Retinal pigment epithelial cell (primary cell): ENCODE measurements at places on chromosomes 2 and 18.

- no peak for DNase-seq
Measured at GRCh38 chr18:60732143-60732542, 359.6 kb upstream of the MC4R start.

- no peak for DNase-seq
Measured at GRCh38 chr2:95058989-95059641, 33.6 kb downstream of the MAL start.

DNA sequence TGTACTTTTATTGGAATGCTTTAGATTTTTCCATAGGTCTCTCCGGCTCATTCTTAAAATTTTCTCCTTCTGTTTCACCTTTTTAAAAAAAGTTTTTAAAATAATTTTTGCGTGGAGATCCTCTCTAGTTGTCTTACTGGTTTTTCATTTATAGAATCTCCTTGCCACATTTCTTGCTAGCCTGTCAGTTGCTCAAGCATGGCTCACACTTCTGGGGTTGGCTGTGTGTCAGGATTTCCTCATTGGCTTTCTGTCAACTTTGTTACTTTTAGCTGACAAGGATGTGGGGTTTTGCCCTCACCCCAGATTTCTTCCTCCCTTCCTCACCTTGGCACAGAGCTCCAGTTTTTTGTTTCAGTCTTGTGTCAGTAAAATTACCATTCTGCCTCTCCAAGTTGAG, 124.6 kb downstream of the ZNF407 start:
- DNase-seq: no peak

- DNase-seq: no peak
Measured at GRCh38 chr2:21535826-21536225, 412.1 kb downstream of the TDRD15 start.

DNA sequence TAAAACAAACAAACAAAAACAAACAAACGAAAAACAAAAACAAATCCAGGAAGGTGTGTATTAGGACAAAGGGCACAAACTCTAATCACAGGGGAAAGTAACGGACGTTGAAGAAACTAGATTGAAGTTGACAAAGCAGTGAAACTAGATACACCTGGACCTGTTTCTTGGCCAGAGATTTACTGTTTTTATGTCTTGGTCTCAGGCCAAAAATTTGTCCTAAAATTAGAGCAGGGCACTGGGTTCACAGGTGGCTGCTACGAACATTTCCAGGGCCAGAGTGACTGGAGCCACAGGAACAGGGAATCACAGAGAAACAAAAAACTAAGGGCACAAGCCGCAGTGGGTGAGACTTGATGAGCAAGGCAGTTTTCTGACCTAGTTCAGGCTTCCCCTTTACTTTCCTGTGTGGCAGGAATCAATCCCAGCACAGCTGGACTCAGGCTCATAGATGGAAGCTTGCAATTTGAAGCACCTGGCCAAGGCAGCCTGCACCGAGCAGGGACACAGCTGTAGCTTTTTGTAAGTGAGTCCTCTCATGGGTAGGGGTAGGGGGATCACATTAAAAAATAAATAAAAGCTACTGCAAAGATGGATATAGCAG, 329.4 kb downstream of the DLGAP1 start:
- no peak for DNase-seq

DNA sequence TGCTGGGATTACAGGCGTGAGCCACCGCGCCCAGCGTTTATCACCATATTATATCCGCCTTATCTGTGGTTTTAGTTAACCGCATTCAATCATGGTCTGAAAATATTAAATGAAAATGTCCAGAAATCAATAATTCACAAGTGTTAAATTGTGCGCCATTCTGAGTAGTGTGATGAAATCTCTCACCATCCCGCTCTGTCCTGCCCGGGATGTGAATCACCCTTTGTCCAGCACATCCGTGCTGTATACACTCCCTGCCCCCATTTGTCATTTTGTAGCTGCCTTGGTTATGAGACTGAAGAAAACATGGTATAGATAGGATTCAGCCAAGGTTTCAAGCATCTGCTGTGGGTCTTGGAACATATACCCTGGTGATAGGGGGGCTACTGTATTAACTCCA, 70.7 kb downstream of the TIMM21 start:
- DNase-seq: no peak

GRCh38 chr2:45468279-45468678, 142.8 kb downstream of the SRBD1 start:
- DNase-seq: no peak

GRCh38 chr2:85599468-85600234, 2.8 kb downstream of the TMEM150A start:
- no peak for DNase-seq

DNA sequence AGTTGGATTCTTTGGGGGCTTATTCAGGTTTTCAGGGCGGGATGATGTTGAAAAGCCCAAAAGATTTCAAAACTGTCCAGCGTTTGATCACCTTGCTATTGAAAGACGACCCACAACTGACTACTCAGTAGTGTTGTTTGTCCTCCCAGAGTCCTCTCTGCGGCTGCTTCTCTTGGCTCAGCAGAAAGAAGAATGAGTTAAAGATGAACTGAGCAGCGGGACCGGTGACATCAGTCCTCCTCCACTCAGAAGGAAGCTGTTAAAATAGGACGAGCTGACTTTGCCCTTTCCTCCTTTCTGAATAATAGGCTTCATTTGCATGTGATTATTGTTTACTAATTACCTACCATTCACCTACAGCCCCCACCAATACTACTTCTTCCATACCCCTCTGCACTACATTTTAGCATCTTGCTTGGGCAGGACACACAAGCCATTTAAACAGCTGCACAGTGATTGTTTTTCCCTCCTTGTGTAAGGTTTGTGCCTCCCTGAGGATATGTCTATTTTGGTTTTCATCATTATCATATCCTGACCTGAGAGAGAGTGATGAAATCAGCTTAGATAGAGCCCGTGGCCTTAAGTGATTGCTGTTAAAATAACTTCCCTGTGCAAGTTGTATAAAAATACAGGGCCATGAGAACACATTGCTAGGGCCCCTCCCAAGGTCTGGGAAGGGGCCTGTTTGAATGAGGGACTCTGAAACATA, 261.8 kb downstream of the FHOD3 start:
- no peak for DNase-seq

- no peak for DNase-seq
Measured at GRCh38 chr2:27152796-27153464, 4.1 kb downstream of the TCF23 start.

DNA sequence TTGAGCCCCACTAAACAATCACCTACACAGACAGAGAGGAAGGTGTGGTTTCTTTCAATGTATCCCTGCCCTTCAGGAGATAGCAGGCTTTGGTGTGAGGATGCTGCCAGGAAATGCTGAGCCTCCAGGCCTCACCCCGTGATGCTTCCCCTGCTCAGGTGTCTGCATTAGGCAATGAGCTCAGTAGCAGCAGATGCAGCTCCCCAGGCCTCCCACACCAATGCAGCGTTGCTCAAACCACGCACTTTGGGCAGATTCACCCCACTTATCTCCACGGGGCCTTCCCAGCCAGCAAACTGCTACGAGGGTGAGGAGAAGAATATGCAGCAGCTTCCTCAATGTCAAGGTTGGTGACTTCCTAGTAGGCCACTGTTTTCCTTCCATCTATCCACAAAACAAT, 229.3 kb upstream of the PXDN start:
- DNase-seq: no peak

DNA sequence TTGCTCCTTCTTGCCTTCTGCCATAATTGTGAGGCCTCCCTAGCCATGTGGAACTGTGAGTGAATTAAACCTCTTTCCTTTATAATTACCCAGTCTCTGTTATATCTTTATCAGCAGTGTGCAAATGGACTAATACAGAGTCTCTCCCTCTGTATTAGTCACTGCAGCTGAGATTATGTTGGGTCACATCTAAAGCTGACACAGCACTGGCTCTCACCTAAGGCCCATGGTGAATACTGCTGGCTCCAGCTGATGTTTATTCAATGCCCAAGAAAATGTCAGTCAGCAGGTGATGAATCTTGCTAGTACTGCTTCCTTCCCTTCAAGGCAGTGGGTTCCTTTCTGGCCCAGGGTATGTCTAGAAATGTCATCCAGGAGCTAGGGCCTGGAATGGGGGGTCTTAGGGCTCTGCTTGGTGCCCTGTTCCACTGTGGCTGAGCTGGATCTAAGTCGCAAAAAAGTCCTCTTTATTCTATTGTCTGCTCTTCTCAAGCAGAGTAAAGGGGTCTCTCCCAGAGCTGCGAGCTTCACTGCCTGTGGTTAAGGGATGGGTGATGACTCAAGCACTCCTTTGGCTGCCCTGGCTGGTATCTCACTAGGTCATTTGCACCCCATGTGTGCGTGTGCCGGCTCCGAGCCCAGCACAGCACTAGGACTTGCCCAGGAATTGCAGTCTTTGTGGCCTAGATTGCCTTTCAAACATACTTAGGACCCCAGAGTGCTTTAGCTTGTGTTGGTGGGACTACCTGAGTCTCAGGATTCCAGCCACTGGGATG, 29.9 kb downstream of the PPP1R1C start:
- no peak for DNase-seq

DNA sequence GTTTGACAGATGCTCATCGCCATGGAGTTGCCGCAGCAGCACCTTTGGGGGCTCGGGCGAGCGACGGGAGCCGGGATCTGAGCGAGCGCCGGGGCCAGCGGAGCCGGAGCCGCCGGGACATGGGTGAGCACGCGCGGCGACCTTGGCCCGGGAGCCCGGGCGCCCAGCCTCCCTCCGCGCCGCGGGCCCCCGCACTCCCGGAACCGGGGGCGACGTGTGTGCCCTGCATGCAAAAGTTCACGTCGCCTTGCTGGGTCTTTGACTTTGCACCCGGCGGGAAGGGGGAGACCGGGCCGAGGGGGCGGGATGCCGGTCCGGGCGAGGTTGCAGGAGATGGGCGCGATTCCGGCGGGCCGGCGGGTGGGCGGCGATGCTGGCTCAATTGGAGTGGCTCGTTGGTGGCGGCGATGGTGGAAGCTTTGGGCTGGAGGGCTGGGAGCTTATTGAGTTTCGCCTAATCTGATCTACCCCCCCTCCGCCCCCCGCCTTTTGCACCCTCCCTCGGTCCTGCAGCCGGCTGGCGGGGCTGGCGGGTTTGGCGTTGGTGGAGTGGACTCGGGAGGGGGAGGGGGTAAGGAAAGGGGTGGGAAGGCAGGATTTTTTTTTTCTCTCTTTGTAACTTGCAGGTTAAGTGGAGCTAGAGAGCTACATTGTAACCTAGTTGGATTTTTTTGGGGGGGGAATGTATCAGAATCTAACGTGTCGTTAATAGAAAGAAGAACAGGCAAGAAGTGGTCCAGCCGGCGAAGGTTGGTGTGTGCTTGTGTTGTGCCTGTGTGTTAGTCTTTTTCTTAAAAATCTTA, at the start of gene SETBP1:
Gene SETBP1 (plus strand): TSS at position 616 of the 803 bp plus-strand sequence. CDS start 20,459 bp downstream, outside the sequence.
- no peak for DNase-seq

DNA sequence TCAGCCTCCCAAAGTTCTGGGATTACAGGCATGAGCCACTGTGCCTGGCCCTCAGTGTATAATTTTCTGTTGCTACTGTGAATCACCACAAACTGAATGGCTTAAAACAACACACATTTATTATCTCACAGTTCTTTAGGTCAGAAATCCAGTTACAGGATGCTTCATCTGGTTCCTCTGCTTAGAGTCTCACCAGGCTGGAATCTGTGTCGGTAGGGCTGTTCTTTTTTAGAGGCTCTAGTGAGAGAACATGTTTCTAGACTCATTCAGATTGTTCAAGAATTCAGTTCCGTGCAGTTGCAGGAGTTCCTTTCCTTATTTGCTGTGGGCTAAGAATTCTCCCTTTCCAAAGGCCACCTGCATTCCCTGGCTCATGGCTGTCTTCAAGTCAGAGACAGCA, 22.2 kb downstream of the CCDC121 start:
- DNase-seq: no peak

DNA sequence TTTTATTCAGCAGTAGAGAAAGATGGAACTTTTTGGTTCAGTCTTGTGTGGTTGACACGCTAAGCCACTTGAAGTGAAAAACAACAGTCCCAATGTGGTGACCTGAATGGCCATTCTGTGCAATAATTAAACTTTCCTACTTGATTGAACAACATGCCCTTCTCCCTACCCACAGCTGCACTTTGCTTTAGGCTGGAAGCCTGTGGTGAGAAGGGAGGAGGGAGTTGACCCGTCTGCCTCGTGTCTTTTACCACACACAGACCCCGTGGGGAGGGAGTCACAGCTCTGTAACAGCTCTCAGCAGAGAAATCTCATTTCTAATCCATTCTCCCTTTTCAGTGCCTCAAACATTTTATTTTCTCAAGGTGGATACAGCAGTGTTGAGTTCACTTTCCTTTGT, 138.2 kb upstream of the PKDCC start:
- DNase-seq: no peak

DNA sequence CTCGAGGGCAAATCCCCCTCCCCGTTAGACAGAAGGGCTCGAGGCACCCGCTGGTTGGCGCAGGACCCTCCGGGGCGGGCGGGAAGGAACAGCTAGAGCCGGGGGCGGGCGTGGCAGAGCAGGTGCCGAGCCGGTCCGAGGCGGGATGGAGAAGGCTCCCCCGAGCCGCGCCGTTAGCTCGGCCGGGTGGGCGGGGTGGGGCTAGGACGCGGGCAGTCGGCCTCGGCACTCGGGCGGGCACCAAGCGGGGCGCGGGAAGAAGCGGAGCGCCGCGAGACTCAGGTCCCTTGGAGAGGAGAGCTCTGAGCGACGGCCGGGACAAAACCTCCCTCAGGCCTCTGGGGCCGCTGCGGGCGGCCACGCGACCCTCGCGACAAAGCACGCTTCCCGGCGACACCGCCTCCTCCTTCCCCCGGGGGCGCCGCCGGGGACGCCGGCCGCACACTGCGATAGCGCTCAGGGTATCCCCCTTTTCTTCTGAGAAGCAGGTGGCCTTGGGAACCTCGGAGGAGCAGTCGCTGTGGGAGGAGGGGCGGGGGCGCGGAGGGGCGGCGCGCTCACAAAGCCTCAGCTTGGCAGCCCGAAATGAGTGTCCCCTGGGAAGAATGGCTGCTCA, 721 bp downstream of the FHOD3 start:
- DNase-seq: no peak

GRCh38 chr18:35983818-35984217, 11.3 kb downstream of the RMP24 start:
- DNase-seq: no peak

DNA sequence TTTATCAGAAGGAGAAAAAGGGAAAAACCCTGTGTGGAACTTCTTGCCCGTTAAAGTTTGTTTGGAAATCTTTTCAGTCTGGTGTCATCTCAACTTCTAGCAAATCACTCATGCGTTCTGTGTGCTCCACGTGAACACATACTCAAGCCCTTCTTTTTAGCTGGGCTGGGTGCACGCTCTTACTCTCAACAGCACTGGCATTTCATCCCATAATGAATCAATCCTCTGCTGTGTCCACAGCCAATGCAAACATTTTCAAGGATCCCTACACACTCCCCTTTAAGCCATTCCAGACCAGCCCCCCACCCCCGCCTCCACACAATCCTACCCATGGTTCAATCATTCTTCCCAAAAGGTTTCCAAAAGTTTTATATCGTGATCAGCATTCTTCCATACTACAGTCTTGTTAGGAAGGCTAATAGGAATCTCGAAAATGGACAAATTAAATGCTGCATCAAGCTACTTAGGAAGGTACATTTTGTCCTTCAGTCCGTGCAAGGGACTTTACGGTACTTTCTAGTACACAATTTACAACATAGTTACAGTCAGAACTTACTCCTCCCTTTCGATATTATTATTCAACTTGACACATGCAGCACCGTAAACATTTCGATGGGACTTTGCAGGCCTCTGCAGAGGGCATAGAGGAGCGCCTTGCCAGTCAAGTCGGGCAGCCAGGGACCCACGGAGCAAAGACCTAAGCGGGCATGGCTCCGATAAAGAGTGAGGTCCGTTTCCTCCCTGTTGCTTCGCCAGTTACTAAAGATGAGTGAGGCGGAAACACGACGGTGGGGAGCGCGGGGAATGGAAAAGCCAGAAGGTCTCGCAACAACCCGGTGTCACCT, 1.4 kb downstream of the PTGR3 start:
- no peak for DNase-seq

- no peak for DNase-seq
Measured at GRCh38 chr2:47309952-47310800, 92.8 kb upstream of the MSH2 start.

- DNase-seq: no peak
Measured at GRCh38 chr2:189505492-189505891, 64.2 kb downstream of the WDR75 start.
